ENCODE measurements at places on chromosomes 13 and 19. TPM values are rescaled to one million over a fixed set of nuclear protein-coding genes. Genes with fewer than 3 reads are reported as not detected.

The SERTAD3 gene
- 24.4 TPM for total RNA-seq

The UCHL3 gene
- total RNA-seq = 40.2 TPM

The ZNF324B gene
- 6.4 TPM for total RNA-seq

The KLC3 gene
- 2.7 TPM for total RNA-seq

The NOTCH3 gene
- 6.4 TPM for total RNA-seq

The CYP2S1 gene
- 0.31 TPM for total RNA-seq

The FXYD1 gene
- 233 TPM for total RNA-seq
